ENCODE measurements at places on chromosomes 6 and 20.

DNA sequence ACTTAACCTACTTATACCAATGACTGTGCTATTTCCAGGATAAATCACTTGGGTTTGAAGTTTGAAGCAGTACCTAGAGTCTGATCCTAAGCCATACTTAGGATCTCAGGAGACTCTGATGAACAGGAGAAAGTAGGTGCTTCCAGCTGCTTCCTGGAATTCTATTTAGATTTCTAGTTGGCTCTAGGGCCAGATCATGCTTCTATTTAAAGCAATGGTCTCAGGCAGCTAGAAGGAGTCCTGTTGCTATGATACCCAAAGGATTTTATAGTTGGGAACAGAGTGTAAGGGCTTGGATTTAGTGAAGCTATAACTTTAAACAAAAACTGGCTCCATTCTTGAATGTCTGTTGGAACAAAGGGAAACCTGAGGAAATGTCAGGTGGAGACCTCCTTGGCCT lies 52.4 kb upstream of the TINAG start:
- DNase-seq, result no peak

DNA sequence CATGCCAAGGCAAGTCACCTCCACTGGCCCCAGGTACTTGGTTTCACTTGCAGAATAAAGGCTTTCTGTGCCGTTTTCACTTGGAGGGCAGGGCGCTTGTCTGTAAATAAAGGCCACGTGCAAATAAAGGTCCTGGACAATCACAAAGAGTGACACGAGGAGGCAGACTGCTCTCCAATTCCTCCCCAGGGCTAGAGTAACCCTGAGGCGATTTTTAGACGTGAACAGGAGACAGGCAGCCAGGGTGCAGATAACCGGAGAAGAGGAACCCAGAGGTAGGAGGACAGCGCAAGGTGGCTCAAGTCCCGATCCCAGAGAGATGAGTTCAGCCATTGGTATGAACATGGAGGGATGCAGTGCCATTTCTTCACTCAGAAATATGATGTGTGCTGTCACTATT lies 327.4 kb downstream of the KIF16B start:
- DNase-seq, result no peak

GRCh38 chr20:55515832-55516231 lies 489.5 kb downstream of the CBLN4 start:
- DNase-seq, result peak; percentile 70

- no peak for DNase-seq
Measured at GRCh38 chr20:4369119-4369797, 352.5 kb upstream of the PRND start.

DNA sequence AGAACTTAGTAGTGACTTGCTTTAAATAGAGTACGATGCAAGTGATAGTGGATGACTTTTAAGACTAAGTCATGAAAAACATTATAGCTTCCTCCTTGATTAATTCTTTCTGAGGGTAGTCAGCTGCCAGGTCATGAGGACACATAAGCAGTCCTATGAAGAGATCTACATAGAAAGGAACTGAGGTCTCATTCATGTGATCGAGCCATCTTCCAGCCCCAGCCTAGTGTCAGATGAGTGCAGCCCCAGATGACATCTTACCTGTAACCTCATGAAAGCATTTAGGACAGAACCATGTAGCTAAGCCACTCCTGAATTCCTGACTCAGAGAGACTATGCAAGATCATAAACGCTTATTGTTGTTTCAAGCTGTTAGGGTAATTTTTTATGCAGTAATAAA lies 67.7 kb downstream of the AK9 start:
- peak; percentile 6 for DNase-seq

DNA sequence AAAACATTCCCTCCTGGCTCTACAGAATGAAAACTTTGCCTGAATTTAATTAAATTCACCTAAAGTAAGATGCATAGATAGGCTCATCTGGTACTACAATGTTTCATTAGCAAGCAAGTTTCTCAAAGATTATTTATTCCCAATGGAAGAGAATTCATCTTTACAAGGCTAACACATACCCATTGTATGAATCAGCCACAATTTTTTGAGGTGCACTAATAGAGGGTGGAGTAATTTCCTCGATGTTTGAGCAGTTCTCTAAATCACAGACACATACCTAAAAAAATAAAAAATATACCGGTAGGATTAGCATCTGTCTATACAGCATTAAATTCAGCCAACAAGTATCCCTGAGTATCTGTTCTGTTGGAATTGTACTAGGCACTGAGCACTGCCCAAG lies 32.7 kb downstream of the ROS1 start:
- DNase-seq, result peak; percentile 30

DNA sequence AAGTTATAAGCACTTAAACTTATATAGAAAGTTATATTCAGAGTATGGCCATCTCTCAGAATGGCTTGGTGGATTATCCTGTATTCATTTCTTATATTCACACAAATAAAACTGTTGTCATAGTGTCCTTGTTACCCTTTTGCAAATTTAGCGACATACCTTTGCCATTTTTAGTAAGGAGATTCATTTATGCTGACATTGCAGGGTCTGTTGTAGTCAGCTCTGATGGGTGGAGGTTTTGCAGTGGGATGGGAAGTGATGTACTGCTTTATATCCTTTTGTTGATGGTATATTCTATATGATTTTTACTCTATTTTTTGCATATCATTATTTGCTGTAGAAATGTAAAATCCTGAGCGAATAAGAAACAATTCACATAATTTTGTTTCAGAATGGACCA lies 35.9 kb downstream of the SAMD5 start:
- no peak for DNase-seq

- DNase-seq, result peak; percentile 50
Measured at GRCh38 chr6:12009876-12010634, 2.1 kb upstream of the HIVEP1 start.

DNA sequence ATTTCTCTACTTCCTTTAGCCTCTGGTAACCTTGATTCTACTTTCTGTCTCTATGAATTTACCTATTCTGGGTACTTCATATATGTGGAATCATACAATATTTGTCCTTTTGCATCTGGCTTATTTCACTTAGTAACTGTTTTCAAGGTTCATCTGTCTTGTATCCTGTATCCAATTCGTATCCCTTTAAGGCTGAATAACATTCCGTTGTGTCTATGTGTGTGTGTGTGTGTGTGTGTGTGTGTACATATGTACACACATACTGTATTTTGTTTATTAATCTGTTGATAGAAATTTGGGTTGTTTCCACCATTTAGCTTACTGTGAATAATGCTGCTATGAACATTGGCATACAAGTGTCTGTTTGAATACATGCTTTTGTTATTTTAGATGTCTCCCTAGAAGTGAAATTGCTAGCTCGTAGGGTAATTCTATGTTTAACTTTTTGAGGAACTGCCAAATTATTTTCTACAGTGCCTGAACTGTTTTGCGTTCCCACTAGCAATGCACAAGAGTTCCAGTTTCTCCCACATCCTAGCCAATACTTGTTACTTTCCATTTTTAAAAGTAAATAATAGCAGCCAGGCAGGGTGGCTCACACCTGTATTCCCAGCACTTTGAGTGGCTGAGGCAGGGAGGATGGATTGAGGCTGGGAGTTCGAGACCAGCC lies 17.7 kb downstream of the SENP6 start:
- DNase-seq, result no peak

GRCh38 chr6:9140951-9141460 lies 705.7 kb upstream of the SLC35B3 start:
- no peak for DNase-seq

DNA sequence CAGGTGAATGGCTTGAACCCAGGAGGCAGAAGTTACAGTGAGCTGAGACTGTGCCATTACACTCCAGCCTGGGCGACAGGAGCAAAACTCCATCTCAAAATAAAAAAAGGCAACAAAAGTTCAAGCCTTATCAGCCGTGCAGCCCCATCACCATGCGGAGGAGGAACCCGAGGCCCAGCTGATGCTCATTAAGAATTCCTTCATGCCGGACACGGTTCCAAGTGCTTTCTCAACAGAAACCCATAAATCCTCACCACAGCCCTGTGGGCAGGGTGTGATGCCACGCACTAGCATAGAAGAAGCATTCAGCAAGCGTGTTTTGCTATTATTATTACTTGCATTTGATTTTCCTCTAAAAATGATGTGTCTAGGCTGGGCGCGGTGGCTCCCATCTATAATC lies 56.3 kb downstream of the PREX1 start:
- no peak for DNase-seq

Measured in mammary epithelial cell (primary cell).